Activated T-cell treated with anti-CD3 and anti-CD28 coated beads for 48 hours (primary cell): ENCODE measurements at places on chromosomes 1 and 21.
A peak's percentile ranks its signal among the peaks of the same experiment; 100 is the strongest.

DNA sequence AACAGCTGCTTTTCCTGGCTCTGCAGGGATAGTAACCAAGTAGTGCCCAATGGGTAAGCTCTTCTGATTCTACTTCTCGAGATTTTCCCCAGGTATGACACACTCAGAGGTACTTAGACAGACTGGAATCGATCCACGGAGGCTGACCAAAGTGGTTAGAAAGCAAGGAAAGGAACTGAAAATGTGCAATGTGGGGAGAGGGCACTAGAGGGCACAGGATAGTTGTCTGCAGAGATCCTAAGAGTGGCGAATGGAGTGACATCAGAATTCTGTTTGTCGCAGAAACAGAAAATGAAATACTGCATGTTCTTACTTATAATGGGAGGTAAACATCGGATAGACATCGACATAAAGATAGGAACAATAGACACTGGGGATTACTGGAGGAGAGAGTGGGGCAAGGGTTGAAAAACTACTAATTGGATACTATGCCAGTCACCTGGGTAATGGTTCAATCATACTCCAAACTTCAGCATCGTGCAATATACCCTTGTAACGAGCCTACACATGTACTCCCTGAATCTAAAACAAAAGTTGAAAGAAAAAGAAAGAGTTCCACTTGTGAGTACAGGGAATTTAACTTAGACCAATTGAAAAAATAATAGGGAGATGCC lies 23.3 kb downstream of the CYP2J2 start:
- no peak for DNase-seq

DNA sequence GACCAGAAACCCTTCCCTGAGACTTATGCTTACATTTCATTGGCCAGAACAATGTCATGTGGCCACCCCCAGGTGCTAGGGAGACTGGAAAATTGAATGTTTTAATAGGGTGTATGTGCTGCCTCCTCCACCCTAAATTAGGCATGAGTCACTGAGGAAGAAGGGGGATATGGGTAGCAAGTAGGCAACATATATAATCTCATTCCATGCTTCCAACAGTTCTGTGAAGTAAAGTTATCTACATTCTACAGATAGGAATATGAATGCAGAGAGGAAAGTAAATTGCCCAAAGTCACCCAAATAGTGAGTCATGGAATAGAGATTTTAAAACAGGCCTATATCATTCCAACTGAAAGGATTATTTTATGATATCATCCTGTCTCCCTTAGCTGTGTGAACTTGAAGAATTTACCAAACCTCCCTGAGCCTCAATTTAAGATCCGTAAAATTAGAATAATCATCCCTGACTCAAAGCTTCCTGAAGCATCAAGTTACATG lies 168.6 kb upstream of the FGGY start:
- no peak for DNase-seq

- DNase-seq: no peak
Measured at GRCh38 chr1:53145619-53145941, 3.1 kb upstream of the SLC1A7 start.

GRCh38 chr1:8706291-8706690 lies 111.1 kb downstream of the RERE start:
- DNase-seq: no peak

DNA sequence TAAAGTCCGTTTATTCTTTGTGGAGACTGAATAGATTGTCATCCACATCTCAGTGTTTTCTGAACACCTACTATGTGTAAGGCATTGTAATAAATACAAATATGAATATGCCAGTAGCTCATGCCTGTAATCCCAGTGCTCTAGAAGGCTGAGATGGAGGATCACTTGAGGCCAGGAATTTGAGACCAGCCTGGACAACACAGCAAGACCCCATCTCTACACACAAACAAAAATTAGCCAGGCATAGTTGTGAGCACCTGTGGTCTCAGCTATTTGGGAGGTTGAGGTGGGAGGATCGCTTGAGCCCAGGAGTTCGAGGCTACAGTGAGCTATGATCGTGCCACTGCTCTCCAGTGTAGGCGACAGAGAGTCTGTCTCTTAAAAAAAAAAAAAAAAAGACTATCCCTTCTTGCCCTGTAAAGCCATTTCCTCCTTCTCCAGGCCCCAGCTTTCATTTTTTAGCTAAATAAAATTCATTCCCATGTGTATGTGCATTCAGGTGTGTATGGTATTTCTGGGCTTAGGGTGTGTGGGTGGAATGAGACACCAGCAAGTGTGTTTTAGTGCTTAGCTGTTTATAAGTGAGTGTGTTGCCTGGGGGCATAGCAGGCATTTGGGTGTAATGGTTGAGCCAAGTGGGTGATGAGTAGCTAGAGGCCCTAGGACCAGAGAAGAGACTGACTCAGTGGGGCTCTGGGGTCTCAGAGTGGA lies 7.8 kb downstream of the CELSR2 start:
- DNase-seq: no peak

- no peak for DNase-seq
Measured at GRCh38 chr21:29152916-29153315, 22.5 kb downstream of the MAP3K7CL start.

GRCh38 chr1:241270016-241270415 lies 87.0 kb downstream of the RGS7 start:
- DNase-seq: no peak

DNA sequence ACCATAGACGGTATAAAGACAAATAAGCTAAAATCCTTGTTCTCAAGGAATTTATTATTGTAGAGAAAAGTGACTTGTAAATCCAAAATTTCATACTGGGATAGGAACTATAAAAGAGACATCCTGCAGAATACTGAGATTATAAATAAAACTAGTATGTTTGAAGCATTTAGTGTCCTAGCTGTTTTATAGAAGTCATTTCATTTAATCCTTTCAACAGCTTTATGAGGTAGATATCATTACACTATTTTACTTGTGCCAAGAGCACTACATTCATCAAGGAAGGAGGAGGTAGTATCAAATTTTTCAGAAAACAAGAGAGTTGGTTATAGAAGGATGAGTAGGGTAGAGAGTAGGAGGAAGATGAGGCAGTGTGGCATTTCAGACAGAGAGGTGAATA lies 119.6 kb downstream of the ATF6 start:
- DNase-seq: no peak

- no peak for DNase-seq
Measured at GRCh38 chr1:94527447-94528031, 14.0 kb downstream of the F3 start.

GRCh38 chr1:11422686-11423085 lies 56.3 kb upstream of the DISP3 start:
- DNase-seq: no peak

DNA sequence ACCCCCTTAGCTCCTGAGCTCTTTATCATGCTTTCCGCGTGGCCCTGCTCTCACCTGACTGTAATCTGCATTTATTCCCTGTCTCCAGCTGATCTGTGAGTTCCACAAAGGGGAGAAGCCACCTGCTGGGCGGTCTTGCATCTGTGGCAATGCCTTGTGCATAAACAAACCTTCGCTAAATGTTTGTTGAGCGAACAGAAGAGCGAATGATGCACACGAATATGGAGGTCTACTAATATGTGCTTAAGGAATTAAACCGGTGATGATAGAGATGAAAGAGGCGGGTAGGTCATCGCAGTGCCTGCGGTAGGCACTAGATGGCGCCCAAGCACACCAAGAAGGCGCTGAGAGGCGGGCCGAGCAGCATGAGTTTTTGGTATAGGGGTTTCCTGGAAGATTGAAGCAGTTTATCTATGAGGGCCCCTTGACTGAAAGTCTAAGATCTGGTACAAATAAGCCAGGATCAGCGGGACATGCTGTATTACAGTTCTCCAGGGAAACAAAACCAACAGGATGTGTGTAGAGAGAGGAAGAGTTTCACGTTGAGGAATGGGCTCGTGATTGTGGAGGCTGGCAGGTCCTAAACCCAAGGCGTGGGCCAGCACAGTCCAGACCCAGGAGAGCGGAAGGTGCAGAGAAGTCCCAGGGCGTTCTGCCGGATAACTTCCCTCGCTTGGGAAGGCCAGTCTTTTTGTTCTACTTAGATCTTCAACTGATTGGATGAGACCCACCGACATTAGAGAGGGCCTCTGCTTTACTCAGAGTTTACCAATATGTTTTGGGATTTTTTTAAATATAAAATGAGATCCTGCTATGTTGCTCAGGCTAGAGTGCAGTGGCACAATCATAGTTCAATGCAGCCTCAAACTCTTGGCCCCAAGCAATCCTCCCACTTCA lies 34.7 kb downstream of the TOMM20 start:
- DNase-seq: peak; percentile 79

GRCh38 chr1:23902321-23903278 lies 10.6 kb downstream of the CNR2 start:
- no peak for DNase-seq

GRCh38 chr1:206540044-206540780 lies 32.9 kb downstream of the RASSF5 start:
- no peak for DNase-seq

- DNase-seq: no peak
Measured at GRCh38 chr1:74650561-74650960, 23.0 kb downstream of the ERICH3 start.

DNA sequence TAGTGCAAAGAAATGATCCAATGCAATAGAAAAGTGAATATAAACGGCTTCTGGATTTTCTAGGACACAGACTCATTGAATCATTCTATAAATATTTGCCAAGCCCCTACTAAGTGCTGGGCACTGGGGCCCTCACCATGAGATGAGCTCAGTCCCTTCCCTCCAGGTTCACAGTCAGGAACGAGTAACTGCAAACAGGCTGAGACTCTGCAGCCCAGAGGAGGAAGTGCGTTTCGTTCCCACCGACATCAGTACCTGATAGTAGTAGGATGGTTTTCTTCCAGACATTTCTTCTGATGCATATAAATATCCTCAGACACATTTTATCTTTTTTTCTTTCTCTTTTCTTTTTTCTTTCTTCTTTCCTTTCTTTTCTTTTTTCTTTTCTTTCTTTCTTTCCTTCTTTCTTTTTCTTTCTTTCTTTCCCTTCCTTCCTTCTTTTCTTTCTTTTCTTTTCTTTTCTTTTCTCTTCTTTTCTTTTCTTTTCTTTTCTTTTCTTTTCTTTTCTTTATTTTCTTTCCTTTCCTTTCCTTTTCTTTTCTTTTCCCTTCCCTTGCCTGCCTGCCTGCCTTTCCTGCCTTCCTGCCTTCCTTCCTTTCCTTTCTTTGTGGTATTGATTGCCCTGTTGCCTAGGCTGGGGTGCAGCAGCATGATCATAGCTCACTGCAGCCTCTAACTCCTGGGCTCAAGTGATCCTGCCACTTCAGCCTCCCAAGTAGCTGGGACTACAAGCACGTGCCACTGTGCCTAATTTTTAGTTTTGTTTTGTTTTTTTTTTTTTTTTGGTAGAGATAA lies 135.4 kb downstream of the DISC1 start:
- DNase-seq: no peak

- no peak for DNase-seq
Measured at GRCh38 chr1:197989058-197989457, 71.9 kb downstream of the LHX9 start.

DNA sequence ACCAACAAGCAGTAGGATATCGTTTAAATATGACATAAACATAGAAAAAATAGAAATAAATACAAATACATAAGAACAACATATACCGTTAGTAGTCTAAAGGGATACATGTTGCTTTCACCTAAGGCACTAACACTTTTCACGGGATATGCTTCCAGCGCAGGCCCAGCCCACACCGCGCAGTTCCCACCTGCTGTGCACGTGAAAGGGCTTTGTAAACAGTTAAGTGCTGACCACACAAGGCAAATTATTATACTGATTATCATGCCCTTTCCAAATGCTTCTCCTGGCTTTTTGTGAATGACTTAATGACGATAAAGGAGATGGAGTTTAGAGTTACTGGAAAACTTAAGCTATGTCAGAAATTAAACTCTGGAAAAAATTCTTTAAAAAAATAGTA lies 11.3 kb upstream of the IL22RA1 start:
- DNase-seq: no peak

- no peak for DNase-seq
Measured at GRCh38 chr21:14825514-14825974, 239.3 kb downstream of the NRIP1 start.

GRCh38 chr1:109769330-109770078 lies 5.8 kb upstream of the EPS8L3 start:
- DNase-seq: no peak

DNA sequence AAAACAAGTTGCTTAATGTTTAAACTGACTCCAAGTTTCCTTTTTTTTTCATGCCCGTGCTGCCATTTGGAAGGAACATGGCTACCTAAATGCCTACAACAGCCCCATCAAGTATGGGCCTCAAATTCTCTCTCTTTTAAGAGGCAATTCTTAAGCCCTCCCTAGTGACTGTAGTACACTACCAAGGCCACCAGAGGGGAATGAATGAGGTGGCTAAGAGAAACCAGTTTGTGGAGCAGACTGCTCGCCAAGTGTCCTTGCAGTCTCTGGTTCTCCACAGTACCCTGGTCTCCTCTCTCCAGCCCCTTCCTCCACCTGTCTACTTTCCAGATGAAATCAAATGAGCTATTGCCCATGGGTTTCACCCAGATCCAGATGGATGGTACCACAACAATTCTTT lies 1809.6 kb downstream of the BRINP3 start:
- no peak for DNase-seq
